ENCODE measurements at places on chromosomes 7 and 10.

DNA sequence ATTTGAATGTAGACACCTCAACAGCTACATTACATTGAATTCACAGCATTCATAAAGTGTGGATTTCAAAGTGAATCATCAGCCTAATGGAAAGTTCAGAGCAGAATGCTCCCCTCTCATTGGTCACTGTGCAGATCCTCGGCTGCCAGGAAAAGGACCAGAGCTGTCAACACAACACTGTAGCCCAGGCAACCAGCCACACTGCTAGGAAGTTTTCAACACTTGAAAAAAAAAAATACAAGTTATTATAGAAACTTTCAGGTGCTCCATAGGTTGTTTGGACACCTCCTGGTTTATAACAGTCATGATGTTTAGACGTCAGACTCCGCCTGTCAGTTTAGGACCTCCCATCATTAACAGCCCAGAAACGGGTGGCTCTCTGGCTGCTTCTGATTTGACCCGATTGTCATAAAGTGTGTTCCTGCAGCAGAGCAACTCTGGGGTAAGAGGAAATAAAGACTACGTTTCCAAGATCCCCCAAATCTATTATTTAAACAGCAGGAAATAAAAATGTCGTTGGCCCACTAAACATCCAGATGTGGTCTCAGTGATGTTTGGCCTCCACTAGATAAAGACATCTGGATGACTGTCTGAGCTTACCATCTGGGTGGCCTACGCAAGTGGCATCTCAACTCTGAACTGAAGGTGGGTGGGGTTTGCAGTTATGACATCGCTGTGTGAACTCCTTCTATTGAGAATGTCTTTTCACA lies 117.4 kb downstream of the CABCOCO1 start:
- DNase-seq = peak; percentile 65

GRCh38 chr7:30252885-30253795 lies 31.3 kb upstream of the ZNRF2 start:
- DNase-seq = no peak

DNA sequence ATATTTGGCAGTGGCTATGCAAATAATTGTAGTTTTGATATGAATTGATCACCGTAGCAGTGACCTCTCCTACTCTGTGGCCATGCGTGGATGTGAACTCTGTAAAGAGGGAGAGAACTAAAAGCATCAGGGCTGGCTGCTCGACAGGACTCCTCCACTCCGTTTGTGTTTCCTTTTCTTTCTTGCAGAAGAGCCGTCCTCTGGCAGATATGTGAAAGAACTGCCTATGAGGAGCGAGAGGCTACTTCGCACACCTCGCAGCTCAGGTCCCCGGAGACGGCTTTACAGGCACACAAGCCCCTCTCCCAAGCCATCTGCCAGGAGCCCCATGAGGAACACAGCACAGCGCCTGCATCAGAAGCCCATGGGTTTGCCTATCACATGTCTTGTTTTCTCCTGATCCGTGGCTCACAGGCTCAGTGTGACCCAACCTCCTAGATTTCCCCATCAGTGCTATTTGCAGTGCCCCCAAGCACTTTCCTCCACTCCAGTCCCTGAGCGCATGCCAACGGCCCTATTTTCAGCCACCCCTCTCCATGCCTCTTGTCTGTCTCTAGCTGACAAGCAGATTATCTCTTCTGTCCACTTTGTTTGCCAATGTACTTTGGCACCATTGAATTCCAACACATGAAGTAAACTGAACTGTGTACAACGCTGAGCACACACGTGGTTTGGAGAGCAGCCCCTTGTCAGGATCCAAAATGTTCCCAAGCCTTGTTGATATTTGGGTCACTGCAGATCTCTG lies 164.3 kb upstream of the AKR1E2 start:
- DNase-seq = no peak

GRCh38 chr7:47361746-47362215 lies 220.1 kb downstream of the TNS3 start:
- no peak for DNase-seq

- DNase-seq = no peak
These were observed 9.8 kb downstream of the SLC16A12 start for GRCh38 chr10:89525556-89525955.

DNA sequence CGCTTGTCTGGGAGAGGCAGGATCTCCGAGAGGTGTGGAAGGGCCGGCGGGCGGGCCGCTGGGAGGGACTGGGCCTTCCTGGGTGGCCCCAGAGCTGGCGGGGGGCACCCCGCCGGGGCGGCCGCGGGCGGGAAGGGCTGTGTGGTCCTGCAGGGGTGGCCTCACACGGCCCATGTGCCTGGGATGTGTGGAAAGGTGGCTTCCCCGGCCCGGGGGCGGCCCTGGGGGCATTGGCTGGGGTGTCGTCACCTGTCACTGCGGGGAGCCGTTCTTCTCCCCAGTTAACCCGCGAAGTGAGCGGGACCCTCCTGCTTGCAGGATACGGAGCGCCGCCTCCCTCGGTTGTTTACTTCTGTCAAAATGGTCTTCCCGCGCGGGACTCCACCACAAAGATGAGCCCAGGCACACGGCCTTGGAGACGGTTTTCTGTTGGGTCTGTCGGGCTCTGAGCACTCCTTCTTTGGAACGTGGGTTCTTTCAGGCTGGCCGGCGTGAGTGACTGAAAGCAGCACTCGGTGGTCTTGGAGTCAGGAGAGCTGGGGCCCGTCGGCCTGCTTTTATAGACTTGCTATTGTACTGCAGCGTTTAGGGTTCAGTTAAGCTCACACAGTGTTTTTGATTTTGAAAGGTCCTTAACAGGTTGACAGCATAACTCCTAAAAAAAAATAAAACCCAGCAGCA lies 700 bp downstream of the SMC3 start:
- DNase-seq = peak; percentile 84

DNA sequence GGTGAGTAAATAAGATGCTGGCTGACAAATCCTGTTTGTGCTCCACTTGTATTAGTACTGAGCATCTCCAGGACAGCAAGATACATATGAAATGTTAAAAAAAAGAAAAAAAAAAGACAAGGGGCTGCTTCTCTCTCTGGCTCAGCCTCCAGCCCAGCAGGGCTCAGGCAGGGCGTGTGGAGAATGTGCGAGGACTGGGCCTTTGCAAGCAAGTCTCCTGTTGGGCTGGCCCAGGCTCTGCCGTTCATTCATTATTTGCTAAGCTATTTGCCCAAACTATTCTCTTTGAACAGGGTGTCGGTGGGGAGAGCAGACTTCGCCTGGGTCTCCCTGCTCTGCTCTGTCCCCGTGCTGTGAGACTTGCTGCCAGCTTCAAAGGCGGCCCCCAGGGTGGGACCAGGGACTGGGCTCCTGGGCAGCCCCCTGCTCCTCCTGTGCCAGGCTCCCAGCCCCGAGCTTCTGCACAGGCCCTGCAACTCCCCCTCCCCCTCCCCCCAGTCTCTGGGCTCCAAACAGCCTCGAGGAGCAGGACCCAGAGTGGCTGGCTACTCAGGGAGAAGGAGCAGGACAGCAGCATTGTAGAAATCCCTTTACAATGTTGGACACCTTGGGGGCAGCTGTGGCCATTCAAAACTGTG lies 25.6 kb upstream of the MGMT start:
- no peak for DNase-seq

DNA sequence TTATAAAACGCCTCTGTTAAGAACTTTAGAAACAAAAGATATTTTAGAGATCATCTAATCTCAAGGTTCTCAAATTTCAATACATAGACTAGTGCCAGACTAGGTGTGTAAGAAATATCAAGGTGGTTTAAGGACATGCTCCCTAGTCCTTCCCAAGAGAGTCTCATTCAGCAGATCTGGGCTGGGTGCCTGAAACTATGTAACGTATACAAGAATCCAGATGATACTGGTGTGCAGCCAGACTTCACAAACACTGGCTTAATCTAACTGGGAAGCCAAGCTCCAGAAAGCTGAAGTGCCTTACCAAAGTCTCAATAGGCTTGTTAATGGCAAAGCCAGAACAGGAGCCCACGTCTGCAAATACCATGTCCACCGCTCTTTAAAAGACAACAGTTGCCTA lies 105.0 kb upstream of the AMPH start:
- no peak for DNase-seq

GRCh38 chr10:132836248-132836831 lies 50.4 kb upstream of the NKX6-2 start:
- DNase-seq = no peak

DNA sequence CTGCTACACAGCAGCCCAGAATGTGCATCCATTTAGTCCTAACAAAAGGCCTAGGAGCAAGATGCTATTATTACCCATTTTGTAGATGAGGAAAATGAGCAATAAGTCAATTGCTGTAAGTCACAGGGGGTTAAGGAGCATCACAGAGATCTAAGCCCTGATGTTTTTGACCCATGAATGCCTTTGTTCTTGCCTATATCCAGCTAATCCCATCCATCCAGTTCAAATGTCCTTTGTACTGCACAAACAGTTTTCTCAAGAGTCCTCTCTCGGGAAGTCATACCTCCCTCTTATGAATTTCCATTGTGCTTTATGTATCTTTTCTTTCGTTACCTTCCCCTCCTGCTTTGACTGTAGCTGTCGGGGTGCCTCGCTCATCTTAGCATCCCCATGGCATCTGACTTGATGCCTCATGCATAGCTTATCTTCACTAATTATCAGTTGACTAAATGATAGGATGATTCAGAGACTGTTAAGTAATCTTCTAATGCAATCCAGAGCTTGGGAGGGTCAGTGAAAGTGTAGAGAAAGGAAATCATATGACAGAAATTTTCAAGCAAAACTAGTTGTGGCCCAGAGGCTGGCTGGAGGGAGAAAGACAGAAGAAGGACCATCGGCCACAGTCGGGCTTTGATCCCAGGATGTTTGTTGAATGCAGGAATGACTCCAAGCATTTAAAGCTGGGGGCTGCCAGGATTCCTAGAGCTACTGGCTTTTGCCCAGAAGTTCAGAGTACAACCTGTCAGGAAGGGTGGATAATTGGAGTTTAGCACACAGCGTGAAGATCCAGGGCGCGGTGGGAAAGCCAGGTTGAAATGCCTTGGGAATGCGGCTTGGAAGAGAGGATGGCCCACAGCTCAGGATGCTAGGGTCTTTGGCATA lies 23.5 kb downstream of the BLVRA start:
- no peak for DNase-seq

- DNase-seq = peak; percentile 88
These were observed at the start of gene CDK6 for GRCh38 chr7:92836489-92836999. Gene CDK6 (minus strand): TSS chr7:92836573. CDS start chr7:92833323, 3,250 bp downstream.

GRCh38 chr10:113993489-113993991 lies 50.1 kb upstream of the ADRB1 start:
- no peak for DNase-seq

- no peak for DNase-seq
These were observed 81.1 kb upstream of the GTF2IRD1 start for GRCh38 chr7:74372511-74373111.

DNA sequence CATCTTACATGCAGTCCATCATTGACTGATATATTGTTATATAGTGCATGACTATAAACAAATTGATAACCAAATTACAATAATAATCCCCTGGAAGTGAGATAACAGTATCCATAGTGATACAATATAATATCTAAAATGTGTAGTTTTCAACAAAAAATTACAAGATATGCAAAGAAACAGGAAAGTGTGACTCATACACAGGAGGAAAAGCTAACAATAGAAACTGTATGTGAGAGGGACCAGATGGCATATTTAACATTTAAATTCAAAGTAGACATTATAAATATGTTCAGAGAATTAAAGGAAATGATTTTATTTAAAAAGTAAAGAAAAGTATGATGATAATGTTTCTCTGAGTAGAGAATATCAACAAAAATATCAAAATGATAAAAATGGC lies 8.0 kb downstream of the OR9A2 start:
- DNase-seq = no peak

GRCh38 chr7:277228-277627 lies 12.7 kb upstream of the FOXL3 start:
- peak; percentile 30 for DNase-seq

- DNase-seq = peak; percentile 89
These were observed 598 bp upstream of the ZEB1 start for GRCh38 chr10:31318382-31318853.

DNA sequence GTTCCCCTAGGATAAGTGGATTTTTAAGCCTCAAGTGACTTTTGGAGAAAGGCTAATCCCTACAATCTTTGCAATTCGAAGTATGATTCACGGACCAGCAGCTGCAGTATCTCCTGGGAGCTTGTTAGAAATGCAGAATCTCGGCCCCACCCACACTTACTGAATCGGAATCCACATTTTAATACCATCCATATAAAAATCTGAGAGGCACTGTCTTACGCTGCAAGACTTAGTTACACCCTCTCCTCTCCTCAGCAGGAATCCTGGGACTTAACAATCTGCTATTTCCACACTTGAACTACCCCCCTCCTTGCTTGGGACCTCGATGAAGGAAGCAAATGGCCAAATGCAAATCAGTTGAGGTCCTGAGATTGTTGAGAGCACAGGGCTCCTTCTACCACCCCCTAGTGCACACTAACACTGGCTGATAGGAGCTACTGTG lies 21.0 kb downstream of the ITPRIP start:
- no peak for DNase-seq

- DNase-seq = no peak
These were observed 20.3 kb upstream of the PRKCQ start for GRCh38 chr10:6600224-6600987.

GRCh38 chr10:124315591-124316270 lies 103.0 kb downstream of the OAT start:
- DNase-seq = no peak

DNA sequence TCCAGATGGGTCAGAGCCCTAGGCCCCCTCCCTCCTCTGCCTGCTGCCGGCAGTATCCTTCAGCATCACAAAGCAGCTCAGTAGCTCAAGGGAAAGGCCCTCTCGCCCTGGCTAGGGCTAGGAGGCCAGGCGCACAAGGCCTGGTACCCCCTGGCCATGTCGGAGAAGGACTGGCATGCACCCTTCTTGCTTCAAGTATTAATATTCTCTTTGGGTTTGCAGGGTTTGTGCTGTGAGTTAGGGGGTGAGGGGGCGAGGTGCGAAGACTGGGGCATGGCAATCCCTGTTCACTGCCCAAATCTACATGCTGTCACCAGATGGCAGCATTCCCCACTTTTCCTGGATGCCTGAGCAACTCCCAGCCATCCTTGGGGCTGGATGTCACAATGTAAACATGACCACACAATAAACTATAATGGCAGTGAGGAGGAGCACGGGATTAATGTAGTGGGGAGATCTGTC lies 105.2 kb downstream of the NEURL1 start:
- DNase-seq = no peak

GRCh38 chr10:43922335-43923280 lies 273.9 kb upstream of the ZNF32 start:
- no peak for DNase-seq

- peak; percentile 70 for DNase-seq
These were observed 106.1 kb downstream of the PRKCQ start for GRCh38 chr10:6473901-6474370.

- no peak for DNase-seq
These were observed 202.0 kb downstream of the WDR11 start for GRCh38 chr10:121053151-121053550.

GRCh38 chr10:12360461-12360860 lies 11.1 kb downstream of the CAMK1D start:
- DNase-seq = no peak
